ENCODE measurements at places on chromosomes 12 and 14. TPM values are rescaled to one million over a fixed set of nuclear protein-coding genes. Genes with fewer than 3 reads are reported as not detected.

The TMBIM6 gene
- 249 TPM for polyA plus RNA-seq

The LUM gene
- polyA plus RNA-seq, result 114 TPM

The GPR84 gene
- 0.56 TPM for polyA plus RNA-seq

The CCND2 gene
- polyA plus RNA-seq, result 47.4 TPM

The SPIC gene
- not detected for polyA plus RNA-seq

The DCTN2 gene
- 238 TPM for polyA plus RNA-seq

The KLHL33 gene
- polyA plus RNA-seq, result 0.17 TPM
